K562 (cell line): ENCODE measurements at places on chromosomes 2 and 18. TPM values are rescaled to one million over a fixed set of nuclear protein-coding genes. Genes with fewer than 3 reads are reported as not detected.
A peak's percentile ranks its signal among the peaks of the same experiment; 100 is the strongest.

- no peak for DNase-seq
These were observed 28.4 kb downstream of the MEX3C start for GRCh38 chr18:51168960-51169662.

- no peak for DNase-seq
These were observed 31.8 kb downstream of the NCK2 start for GRCh38 chr2:105776560-105776928.

DNA sequence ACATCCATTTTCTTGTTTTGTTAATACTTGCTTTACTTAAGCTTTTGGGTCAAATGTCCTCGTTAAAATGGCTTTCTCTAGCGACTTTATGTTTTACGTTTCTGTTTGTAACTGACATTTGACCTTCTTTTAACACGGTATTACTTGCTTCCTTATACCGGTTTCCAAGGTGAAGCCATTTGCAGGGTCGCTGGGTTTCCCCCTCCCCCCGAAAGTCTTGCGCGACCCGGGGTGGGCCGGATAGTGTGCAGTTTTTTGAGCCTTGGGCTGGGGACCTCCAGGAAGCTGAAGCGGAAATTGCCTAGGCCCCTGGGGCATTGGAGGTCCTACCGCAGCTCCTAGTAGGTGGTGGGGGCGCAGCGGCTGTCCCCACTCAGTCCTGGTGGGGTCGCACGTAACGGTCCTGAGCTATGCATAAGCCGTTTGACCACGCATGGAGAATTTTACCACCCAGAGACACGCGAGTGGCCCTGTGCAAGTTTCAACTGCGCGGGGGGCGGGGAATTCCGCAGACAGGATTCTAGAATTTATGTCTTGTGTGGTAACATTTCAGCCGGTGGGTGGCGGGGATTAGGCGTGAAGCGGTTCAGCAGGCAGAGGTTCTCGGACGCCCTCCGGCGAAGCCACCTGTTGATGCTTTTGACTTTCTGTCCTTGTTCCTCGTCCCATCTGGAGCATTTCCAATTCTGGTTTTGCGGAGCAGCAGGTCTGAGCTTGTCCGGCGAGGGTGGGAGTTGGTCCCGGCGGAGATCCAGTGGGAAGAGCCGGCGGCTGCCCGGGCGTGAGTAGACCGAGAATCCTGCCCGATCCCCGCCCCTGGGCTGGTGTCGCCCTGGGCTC lies 2.4 kb downstream of the CFLAR start:
- peak; percentile 64 for DNase-seq

The NIF3L1 gene
- 28.1 and 33.3 TPM in 2 replicates for total RNA-seq

The PELI1 gene
- 15.7 and 19.2 TPM in 2 replicates for total RNA-seq

The PSMA8 gene
- total RNA-seq, result not detected in 2 replicates

The CACNB4 gene
- 0.04 and 0.16 TPM in 2 replicates for total RNA-seq
